Hematopoietic multipotent progenitor cell treated with erythropoietin and hydrocortisone succinate and interleukin-3 and kit ligand, for 4 days (in vitro differentiated cells): ENCODE measurements at places on chromosomes 5 and 9.
A peak's percentile ranks its signal among the peaks of the same experiment; 100 is the strongest.

GRCh38 chr9:89444925-89445765 is 52.8 kb downstream of the SEMA4D start:
- DNase-seq = no peak

DNA sequence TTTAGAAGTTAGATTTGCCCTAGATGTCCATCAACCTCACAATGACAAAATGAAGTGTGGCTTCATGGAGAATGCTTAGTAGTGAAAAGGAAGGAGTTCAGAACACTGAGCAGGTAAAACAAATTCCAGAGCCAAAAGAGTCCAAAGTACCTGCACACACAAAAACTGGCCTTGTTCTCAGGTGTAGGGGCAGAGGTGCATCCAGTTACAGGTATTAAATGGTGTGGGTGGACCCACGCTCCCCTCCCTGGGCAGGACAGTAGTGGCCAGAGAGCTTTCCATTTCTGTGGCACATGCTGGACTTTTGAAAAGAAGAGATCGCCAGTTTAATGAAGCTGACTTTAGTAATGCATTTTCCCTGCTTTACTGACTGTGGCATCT is 47.2 kb downstream of the SECISBP2 start:
- DNase-seq = no peak

DNA sequence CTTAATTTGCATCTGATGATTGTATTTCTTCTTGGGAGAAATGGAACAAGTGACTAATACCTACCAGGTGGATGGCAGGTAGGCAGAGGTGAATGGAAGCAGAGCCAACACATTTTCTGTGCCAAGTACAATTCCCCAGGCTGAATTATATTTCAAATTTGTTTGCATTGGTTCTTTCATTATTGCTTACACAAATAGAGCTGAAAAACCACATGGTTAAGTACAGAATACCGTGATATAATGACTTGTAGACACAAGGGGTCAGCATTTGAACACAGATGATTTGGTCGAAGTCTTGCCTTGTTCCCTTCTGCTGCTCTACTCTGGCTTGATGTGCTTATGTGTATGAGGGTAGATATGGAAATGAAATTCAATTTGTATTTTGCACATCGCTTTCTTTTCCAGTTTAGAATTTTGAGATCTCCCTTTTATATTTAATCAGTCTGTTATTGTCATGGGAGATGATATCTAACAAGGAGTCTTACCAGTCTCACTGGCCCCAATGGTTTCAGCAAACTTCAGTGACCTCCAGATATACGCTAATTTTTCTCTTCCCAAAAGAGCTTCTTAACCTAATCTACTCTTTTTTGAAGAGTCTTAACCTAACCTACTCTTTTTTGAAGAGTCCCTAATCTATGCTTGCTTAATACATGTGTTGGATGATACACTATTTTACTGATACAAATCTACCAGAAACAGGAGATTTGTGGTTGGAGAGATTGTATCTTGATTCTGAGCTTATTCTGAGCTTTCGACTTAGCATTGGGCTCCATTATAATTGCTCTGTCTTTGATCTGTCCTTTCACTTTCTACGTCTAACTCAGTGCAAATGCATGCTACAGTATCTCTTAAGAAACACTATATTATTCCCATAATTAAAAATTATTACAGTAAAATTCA is 88.1 kb downstream of the PCSK1 start:
- DNase-seq = peak; percentile 83

- DNase-seq = peak; percentile 91
Observed at GRCh38 chr5:180090769-180091546, 19.4 kb upstream of the RNF130 start.

GRCh38 chr5:39657943-39658342 is 233.2 kb upstream of the DAB2 start:
- DNase-seq = no peak

- DNase-seq = no peak
Observed at GRCh38 chr5:132489051-132489770, 1.4 kb downstream of the IRF1 start.

DNA sequence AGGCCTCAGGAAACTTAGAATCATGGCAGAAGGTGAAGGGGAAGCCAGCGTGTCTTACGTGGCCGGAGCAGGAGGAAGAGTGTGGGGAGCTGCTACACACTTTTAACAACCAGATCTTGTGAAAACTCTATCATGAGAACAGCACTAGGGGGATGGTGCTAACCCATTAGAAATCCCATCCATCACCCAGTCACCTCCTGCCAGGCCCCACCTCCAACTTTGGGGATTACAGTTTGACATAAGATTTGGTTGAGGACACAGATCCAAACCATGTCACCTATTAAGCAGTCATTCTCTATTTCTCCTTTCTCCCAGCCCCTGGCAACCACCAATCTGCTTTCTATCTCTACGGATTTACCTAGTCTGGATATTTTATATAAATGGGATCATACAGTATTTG is 26.9 kb downstream of the PBX3 start:
- no peak for DNase-seq

DNA sequence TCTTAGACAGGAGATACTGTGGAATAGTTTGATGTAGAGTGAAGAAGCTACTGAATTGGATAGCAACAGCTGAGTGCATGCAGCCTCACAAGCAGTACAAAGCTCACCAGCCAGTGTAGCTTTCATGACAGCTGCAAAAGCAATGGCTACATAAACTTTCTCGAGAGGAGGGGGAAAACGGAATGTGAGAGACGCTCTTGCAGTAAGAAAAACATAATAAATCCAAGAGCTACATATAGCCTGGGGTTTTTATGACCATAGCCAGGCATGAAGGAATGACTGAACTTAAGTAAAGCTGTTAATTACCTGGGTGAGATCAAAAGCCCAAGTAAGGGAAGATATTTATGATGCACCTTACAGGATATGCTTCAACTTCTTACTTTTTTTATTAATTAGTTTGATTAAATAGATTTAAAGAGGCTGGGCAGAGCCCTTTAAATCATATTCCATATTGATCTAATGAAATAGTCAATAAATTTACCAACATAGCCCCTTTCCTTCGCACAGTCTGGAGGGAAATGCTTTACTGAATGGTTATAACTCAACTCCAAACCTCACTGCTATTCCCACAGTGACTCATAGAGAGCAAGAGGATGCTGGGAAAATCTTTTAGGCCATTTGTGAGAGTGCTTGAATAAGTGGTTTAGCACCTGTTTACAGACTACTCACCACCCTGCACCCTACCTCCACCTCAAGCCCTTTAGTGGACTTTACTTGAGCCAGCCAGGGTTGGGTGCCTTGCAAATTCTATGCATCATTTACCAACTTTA is 407.2 kb upstream of the CLINT1 start:
- DNase-seq = no peak

GRCh38 chr5:107821288-107821687 is 150.6 kb upstream of the EFNA5 start:
- no peak for DNase-seq

DNA sequence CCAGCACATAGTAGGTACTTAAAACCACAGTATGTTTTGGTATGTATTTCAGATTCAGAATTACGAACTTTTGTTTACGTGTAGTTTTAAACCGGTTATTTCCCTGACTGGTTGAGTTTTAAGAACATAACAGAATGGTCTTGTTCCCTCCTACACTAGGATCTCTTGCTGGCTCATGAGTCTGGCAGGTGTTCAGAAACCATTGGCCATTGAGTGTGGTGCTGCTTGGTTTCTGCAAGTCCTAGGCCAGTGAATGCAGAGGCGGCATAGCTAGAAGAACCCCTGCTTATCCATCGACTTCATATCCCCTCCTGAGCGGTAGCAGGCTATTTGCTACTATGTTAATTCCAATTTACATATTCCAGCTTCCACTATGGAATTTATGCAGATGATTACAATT is 65.6 kb downstream of the GPR21 start:
- no peak for DNase-seq

DNA sequence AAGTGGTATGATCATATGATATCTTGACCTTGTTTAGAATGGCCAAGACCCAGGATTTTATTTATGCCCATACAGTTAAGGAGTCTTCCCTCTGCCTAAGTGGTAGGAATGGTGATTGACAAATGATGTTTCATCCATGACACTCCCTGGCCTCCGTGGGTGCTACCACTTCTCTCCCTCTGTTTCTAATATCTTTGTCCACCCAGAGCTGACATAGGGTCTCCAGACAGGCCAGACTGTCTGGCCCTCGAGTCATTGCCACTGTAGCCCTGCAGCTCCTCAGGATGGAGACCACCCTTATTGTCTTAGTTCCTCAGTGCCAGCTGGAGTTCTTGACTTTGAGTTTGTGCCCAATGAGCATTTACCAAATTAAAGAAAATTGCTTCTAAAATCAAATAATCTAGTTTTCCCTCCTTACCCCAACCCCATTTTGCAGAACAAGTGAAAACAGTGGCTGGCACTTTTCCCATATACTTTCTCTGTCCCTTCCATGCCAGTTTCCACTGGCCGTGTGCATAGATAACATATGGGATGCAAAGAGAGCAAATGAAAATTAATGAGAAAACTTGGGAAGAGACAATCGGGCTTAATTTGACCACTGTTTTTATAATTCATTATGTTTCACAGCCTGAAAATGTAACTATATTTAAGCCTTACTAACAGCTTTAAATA is 235.7 kb downstream of the NSG2 start:
- DNase-seq = no peak

GRCh38 chr5:123873846-123874245 is 361.9 kb downstream of the CSNK1G3 start:
- DNase-seq = no peak

DNA sequence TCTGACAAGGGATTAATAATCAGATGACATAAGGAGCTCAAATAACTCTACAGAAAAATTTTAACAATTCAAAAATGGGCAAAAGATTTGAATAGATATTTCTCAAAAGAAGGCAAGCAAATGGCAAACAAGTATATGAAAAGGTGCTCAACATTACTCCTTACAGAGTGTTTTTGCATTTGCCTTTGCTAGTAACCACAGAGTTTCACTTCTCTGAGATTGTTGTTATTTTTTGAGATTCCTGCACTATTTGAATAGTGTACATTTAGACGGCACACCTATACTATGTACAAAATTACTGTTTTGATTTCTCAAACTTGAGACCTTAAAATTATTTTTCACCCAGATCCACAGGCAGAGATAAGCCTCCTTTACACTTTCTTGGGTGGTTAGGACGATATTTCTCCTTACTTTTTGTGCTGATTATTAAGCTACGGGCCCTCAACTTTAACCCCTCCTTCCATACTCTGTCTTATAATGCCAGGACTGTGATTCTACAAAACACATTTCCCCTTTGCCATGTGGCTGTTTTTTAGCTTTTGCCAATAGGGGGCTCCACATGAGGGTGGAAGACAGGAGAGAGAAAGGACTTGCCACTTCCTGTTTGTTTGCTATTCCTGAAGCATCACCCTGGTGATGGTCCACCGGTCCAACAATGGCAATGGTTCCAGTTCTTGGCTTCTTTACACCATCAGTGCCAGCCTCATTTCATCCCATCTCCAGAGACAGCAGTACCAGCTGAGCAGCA is 65.0 kb upstream of the DAP start:
- peak; percentile 25 for DNase-seq

DNA sequence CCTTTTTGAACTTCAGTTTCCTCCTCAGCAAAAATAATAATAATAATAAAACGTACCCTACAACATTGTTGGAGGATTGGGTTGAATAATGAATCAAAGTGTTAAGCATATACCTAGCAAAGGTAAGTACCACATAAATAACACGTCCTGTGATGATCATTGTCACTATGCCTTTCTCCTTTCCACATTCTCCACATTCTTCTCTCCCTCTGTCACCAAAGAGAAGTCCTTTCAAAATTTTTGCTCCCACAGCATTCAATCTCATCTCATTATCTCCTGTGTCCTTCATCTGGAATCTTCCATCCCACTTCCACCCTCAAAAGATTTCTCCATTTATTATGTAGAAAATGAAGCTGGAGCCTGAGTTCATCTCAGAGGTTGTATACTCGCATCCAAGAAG is 7.2 kb upstream of the ALDOB start:
- no peak for DNase-seq

- DNase-seq = peak; percentile 84
Observed at GRCh38 chr9:133787754-133788025, 49.5 kb upstream of the SARDH start.
